ENCODE measurements at places on chromosomes 12 and 14. TPM values are rescaled to one million over a fixed set of nuclear protein-coding genes. Genes with fewer than 3 reads are reported as not detected.
A peak's percentile ranks its signal among the peaks of the same experiment; 100 is the strongest.

NAB2 gene
- total RNA-seq = 48.3 TPM

FOXM1 gene
- 68.6 TPM for total RNA-seq

BICDL1 gene
- total RNA-seq = 7.4 TPM

TMEM132C gene
- 61.8 TPM for total RNA-seq

FAM177A1 gene
- total RNA-seq = 37.7 TPM

ASCL1 gene
- total RNA-seq = 7.5 TPM

ANO4 gene
- 7.3 TPM for total RNA-seq

PMCH gene
- total RNA-seq = not detected

LRFN5 gene
- total RNA-seq = 4.6 TPM

KCNH3 gene
- 0.72 TPM for total RNA-seq

MMP14 gene
- 115 TPM for total RNA-seq

NTN4 gene
- total RNA-seq = 23.5 TPM

DNA sequence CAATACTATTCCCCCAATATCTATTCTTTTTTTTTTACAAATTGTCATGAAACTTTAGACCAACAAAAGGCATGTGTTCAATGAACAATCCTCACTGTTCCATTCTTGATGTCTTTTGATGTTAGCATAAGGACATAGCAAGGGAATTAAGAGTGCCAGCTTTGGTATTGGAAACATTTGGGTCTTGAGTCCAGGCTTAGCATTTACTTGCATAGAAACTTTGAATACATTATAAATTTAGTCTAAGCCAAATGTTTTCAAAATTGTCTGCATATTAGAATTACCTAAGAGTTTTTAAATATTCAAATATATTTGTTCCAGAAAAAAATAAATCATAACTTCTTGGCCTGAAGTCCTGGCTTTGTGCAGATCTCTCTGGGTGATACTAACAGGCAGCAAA is 406.5 kb downstream of the LRFN5 start:
- no peak for DNase-seq

DNA sequence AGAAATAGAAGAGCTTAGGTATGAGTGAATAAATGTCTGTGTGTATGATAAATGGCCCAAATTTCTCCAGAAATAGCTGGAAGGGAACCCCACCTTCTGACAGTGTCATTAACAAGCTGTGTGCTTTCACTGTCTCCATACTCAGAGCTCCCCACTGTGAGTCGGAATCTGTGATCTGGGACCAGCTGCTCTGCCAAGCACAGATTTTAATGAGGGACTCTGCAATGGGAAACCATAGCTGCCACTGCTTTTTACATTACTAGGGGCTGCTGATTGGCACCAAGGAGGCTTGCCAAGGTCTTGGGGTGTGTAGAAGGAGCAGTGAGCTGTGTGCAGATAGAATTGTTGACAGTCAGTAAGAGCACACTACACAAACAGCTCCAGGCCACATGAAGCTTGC is 244.2 kb upstream of the CCDC196 start:
- no peak for DNase-seq

DNA sequence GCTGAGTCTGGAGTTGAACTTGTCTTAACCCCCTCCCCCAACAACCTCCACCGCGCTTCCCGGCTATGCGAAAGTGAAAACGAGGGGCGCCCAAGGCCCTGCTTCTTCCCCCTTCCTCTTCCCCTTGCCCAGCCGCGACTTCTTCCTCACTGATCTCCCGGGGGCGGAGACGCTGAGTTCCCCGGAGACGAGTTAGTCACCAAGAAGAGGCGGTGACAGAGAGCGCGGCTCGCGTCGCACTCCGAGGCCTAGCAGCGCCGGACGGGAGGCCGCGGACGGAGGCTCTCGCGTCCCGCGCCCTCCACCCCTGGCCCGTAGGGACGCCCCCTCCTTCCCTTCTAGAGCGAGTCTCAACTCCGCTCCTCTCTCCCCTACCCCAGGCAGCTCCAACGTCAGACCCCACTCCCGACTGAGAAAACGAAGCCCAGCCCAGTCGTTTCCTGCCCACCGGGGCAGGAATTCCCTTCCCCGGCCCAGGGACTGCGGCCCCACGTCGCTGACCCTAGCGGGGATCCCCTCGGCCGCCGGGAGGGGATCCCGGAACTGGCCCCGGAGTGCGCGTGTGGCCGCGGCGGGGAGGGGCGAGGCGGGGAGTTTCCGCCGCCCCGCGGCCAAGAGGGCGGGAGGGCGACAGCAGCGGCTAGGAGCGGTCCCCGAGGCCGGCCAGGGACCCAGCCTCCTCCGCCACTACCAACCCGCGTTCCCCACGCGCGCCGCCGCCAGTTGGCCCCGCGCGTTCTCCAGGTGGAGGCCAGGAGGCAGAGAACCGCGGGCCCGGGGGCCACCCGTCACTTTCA is 1.4 kb downstream of the BAZ1A start:
- DNase-seq = peak; percentile 79

DNA sequence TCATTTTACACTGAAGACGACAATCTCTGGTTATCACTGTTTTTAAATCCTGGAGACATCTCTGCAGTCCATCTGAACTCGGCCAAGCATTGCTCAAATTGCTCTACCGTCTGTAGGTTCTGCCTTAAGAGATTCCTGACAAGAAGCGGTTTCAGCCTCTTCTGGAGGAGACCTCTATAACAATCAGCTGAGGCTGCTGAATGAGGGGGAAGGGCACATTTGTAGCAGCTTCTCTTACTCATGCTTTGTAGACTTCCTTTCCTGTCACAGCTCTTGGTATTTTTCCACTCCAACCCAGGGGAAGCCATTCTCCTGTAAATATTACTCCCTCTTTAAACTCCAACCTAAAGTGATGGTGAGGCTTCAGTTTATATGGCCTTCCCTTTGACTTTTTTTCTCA is 3.0 kb downstream of the ARG2 start:
- DNase-seq = no peak

GRCh38 chr12:106671840-106672239 is 89.0 kb downstream of the RFX4 start:
- DNase-seq = no peak

- DNase-seq = no peak
Observed at GRCh38 chr14:99286761-99287160, 14.8 kb upstream of the BCL11B start.

DNA sequence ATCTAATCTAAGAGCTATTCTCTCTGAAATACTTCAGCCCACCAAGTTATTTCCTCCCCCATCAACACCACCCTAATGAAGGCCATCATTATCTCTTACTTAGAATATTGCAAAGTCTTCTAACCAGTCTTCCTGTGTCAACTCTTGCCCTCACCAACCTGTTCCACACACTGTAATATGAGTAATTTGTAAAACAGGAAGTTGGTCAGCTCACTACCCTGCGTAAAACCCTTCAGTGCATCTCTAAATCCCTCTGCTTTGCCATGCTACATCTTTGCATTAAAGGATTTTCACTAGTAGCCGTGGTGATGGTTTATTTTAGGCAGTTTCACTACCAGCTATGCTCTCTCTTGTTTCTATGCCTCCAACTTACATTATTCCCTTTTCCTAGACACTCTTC is 70.0 kb downstream of the KIF21A start:
- DNase-seq = no peak

- DNase-seq = no peak
Observed at GRCh38 chr12:81991868-81992267, 232.7 kb upstream of the PPFIA2 start.

DNA sequence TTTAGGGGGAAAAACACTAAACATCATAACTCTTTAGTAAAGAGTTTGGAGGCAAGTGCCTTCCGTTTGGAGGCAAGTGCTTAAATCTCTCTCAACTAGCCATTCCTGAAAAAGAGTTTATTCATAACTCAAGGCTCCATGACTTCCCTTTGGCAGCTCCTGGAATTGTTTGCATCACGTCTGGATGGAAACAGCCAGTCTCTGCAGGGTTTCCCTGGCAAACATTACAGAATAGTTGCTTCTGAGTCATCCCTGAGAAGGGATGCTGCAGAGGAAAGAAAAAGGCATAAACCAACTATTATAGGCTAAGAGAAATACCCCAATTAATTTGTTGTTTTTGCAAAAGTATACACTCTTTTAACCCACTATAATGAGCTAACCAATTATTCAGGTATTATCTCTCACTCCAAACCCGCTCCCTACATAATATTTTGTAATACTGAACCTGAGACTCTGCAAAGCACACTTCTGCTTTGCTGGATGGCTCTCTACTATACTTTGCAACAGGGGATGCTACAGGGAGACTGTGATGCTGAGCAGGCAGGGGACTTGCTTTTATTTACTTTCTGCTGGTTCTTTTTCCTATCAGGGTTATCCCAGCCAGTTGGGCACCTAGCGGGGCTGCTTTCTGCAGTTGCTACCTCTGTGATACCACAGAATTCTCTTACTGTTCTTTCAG is 497.7 kb downstream of the FUT8 start:
- no peak for DNase-seq

DNA sequence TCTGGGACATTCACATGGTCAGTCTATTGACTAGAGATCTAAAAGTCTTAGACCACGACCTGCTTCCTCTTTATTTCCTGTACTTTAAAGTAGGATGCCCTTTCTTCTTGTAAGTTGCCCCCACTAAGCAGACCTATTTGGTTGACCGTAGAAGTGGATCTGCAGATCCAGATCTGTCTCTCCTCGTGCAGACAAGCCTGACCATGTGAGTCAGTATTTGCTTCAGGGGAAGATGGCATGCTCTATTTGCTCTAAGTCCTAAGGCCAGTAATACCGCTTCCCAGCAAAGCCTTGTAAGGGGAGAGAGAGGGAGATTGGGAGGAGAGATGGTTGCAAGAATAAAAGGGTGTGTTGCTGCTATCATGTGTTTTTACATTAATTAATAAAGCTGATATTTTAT is 46.8 kb downstream of the KCNC2 start:
- no peak for DNase-seq

GRCh38 chr12:9341260-9341585 is 133.0 kb upstream of the PZP start:
- DNase-seq = no peak

- no peak for DNase-seq
Observed at GRCh38 chr12:77019920-77020319, 45.4 kb downstream of the E2F7 start.

DNA sequence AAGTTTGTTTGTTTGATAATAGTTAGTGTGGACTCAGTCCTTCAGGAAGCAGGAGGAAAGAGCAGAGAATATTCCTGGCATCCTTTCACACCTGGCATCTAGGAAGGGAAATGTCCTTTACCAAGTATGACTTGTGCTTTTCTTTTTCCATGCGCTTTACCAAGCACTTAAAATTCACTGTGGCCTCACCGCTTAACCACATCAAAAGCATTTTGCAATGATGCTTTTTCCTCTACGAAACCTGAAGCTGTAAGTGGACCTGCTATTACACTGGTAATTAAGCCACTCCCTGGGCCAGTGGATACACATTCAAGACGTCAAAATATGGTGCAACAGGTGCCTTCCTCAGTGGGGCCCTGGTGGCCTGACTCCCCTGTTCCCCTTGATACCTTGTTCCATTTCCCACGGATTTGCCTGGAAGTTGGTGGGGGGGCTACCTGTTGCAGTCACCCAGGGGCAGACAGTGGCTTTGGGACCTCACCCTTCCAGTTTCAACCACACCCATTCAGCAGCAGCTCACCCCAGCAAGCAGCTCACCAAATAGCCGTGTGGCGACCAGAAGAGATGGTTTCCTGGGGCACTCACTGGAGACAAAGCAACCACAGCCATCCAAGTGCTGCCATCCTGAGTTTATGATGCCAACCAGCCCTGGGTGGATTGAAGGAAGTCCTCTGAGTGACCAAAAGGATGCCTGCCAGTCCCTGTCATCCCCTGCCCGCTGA is 14.2 kb upstream of the FZD10 start:
- DNase-seq = no peak

- DNase-seq = no peak
Observed at GRCh38 chr14:95515080-95515489, 1.4 kb downstream of the SYNE3 start.

DNA sequence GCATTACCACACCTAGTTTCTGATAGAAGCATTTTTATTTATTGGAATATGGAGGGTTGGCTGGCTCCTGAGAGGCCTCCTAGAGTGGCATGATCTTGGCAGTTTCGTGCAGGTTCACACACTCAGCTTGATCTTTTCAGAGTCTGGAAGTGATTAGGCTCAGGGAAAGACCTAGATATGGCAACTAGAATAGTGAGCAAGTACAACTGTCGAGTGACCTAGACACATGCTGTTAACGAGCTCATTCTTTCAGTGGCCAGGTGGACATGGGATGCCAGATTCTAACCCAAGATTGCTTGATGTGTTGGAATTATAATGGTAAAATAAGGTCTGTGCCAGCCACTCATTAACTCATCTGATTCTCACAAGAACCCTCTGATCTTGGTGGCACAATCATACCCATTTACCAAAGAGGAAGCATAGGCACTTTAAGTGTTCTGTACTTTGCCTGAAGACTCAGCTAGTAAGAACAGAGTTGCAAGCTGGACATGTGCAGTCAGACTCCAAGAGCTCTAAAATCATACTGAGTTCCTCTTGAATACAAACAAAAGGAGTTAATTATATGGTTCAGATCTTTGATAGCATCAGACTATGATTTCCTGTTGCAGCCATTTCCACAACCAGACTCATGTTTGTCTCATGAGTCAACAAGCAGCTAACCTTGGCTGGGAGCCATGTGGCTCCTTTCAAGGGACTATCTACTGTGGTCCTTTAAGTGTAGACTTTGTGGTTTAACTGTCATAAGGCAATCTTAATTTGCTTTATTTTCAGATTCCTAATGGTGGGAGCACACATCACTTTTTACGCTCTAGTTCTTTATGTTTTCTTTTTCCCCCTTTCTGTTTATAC is 144.2 kb downstream of the PLEKHA5 start:
- DNase-seq = no peak

GRCh38 chr12:63079791-63080502 is 71.1 kb downstream of the AVPR1A start:
- DNase-seq = no peak

- no peak for DNase-seq
Observed at GRCh38 chr12:2547273-2548044, 247.3 kb upstream of the FKBP4 start.

DNA sequence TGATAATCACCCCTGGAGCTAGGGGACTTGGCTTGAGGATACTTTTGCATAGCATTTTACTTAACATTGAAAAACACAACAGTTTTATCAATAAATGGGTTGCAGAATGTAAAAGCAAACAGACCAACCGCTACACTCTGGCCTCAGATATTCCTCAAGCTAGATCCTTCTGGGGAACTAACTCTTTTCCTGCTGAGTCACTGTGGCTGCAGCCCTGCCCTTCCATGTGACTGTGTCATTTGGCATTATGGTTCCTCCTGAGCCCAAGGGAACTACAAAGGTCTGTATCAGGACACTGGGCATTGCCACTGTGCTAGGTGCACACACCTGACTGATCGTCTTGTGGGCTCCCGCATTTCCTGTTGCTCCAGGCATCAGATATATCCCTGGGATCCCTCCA is 56.6 kb downstream of the TTC9 start:
- no peak for DNase-seq

DNA sequence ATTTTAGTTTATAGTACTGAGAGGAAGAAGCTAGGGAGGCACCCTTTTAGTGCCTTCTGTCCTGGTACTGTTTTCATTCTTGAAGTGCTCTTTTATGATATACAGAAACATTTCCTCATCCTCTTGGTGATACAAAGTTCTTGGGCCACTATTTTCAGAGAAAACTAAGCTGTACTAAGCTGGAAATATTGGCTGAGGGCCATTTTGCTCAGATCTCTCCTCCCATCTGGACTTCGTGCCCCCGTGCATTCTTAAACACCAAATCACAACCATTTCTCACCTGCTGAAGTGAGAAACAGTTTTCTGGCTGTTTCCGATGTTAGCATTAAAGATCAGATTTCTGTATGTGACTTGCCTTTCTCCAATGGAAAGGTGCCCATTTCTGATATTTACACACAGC is 158.9 kb downstream of the FBXL14 start:
- no peak for DNase-seq

- DNase-seq = no peak
Observed at GRCh38 chr12:85509857-85510256, 229.8 kb downstream of the ALX1 start.

- no peak for DNase-seq
Observed at GRCh38 chr14:50619569-50620141, 48.5 kb downstream of the SAV1 start.
